ENCODE measurements at places on chromosomes 1 and 21. TPM values are rescaled to one million over a fixed set of nuclear protein-coding genes. Genes with fewer than 3 reads are reported as not detected.

- DNase-seq: no peak
- H3K4me1 ChIP-seq: no peaks in the 10 kb centered on the region
- no peak overlapping the region for H3K4me3 ChIP-seq
- no peaks in the 10 kb centered on the region for H3K27me3 ChIP-seq
- H3K36me3 ChIP-seq: no peaks in the 10 kb centered on the region
Observed at GRCh38 chr1:36728846-36729245, 246.1 kb upstream of the CSF3R start.

GRCh38 chr1:226973898-226974543, 33.9 kb downstream of the COQ8A start:
- no peak overlapping the region for H3K4me3 ChIP-seq
- H3K4me1 ChIP-seq: no peaks in the 10 kb centered on the region
- H3K36me3 ChIP-seq: peaks cover 3% of the 10 kb centered on the region
- DNase-seq: no peak
- no peaks in the 10 kb centered on the region for H3K27me3 ChIP-seq

DNA sequence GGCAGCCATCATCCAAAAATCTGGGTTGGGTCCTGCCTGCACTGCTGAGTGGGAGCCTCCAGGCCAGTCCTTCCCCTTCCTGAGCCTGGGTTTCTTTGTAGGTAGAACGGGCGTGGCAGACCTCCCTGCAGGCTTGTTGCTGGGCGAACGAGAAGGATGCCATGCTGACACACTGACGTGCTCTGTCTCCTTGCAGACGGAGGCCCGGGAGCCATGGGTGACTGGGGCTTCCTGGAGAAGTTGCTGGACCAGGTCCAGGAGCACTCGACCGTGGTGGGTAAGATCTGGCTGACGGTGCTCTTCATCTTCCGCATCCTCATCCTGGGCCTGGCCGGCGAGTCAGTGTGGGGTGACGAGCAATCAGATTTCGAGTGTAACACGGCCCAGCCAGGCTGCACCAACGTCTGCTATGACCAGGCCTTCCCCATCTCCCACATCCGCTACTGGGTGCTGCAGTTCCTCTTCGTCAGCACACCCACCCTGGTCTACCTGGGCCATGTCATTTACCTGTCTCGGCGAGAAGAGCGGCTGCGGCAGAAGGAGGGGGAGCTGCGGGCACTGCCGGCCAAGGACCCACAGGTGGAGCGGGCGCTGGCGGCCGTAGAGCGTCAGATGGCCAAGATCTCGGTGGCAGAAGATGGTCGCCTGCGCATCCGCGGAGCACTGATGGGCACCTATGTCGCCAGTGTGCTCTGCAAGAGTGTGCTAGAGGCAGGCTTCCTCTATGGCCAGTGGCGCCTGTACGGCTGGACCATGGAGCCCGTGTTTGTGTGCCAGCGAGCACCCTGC, 1.4 kb downstream of the GJA4 start:
- H3K4me1 ChIP-seq: no peaks in the 10 kb centered on the region
- no peak overlapping the region for H3K27ac ChIP-seq
- no peak overlapping the region for H3K4me3 ChIP-seq
- no peak for DNase-seq
- H3K36me3 ChIP-seq: no peaks in the 10 kb centered on the region
- peaks cover 15% of the 10 kb centered on the region for H3K27me3 ChIP-seq

- no peak for DNase-seq
- no peaks in the 10 kb centered on the region for H3K27me3 ChIP-seq
- no peaks in the 10 kb centered on the region for H3K4me1 ChIP-seq
- no peak overlapping the region for H3K4me3 ChIP-seq
- H3K27ac ChIP-seq: no peak overlapping the region
- no peaks in the 10 kb centered on the region for H3K36me3 ChIP-seq
Observed at GRCh38 chr1:219432191-219432606, 180.7 kb downstream of the ZC3H11B start.

Gene ASPM
- 18.3 TPM for total RNA-seq

GRCh38 chr1:81233591-81233990, 567.1 kb upstream of the ADGRL2 start:
- no peaks in the 10 kb centered on the region for H3K27me3 ChIP-seq
- no peaks in the 10 kb centered on the region for H3K36me3 ChIP-seq
- H3K4me3 ChIP-seq: no peak overlapping the region
- no peak for DNase-seq
- no peak overlapping the region for H3K27ac ChIP-seq

DNA sequence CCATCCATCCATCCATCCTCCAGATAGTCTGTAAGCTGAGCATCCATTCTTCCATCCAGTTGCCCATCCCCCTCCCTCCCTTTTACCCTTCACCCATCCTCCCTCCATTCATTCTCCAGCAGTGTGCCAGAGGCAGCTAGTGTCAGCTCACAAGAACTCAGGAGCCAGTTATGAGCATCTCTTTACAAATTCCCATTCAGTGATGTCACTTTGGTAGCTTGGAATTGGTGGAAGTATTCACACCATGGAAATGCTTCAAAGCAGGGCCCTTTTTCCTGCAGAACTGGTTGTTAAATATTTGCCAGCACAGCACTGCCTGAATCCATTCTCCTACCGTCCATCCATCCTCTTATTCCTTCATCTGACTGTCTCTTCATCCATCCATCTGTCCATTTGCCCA, 72.5 kb downstream of the ARHGEF10L start:
- H3K27me3 ChIP-seq: no peaks in the 10 kb centered on the region
- no peak overlapping the region for H3K4me3 ChIP-seq
- DNase-seq: no peak
- H3K36me3 ChIP-seq: no peaks in the 10 kb centered on the region
- no peak overlapping the region for H3K27ac ChIP-seq

DNA sequence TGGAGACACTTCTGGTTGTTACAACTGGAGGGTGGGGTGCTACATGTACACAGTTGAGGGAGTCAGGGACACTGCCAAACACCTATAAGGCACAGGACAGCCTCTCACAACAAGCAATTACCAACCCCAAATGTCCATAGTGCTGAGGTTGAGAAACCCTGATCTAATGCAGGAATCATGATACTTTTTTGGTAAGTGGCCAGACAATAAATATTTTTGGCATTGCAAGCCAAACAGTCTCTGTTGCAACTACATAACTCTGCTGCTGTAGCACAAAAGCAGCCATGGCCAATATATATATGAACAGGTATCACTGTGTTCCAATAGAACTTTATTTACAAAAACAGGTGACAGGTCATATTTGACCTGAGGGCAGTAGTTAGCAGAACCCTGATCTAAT, 177.5 kb downstream of the ASTN1 start:
- no peaks in the 10 kb centered on the region for H3K4me1 ChIP-seq
- no peak for DNase-seq
- no peak overlapping the region for H3K4me3 ChIP-seq
- no peaks in the 10 kb centered on the region for H3K36me3 ChIP-seq
- no peak overlapping the region for H3K27ac ChIP-seq
- no peaks in the 10 kb centered on the region for H3K27me3 ChIP-seq

GRCh38 chr1:4775506-4775905, 121.1 kb downstream of the AJAP1 start:
- no peak for DNase-seq
- no peak overlapping the region for H3K27ac ChIP-seq
- H3K27me3 ChIP-seq: no peaks in the 10 kb centered on the region
- no peaks in the 10 kb centered on the region for H3K4me1 ChIP-seq
- H3K4me3 ChIP-seq: no peak overlapping the region

GRCh38 chr1:147072482-147073432, 99.5 kb downstream of the PRKAB2 start:
- H3K27ac ChIP-seq: no peak overlapping the region
- no peaks in the 10 kb centered on the region for H3K4me1 ChIP-seq
- no peak for DNase-seq
- peaks cover 10% of the 10 kb centered on the region for H3K27me3 ChIP-seq

- H3K4me3 ChIP-seq: no peak overlapping the region
- H3K27me3 ChIP-seq: no peaks in the 10 kb centered on the region
- no peak overlapping the region for H3K27ac ChIP-seq
Observed at GRCh38 chr21:28256837-28257236, 735.8 kb downstream of the LTN1 start.

Gene MPZ
- 1.9 TPM for total RNA-seq

Gene TBX15
- total RNA-seq: not detected

Gene KAZN
- total RNA-seq: 0.18 TPM

DNA sequence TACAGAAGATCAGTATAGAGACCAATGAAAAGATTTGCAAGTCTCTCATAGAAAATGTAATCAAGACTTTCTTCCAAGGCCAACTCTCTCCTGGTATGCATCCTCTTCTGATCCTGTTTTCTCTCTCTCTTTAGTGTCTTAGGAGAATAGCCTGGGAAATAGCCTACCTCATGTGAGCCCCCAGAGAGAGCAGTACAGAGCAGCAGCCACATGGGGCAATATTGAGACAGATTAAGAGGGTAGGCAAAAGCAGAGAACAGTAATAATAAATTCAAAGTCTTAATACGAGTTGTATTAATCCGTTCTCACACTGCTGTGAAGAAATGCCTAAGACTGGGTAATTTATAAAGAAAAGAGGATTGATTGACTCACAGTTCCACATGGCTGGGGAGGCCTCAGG, 61.4 kb downstream of the RNASEL start:
- no peak overlapping the region for H3K27ac ChIP-seq
- H3K36me3 ChIP-seq: no peaks in the 10 kb centered on the region
- H3K4me1 ChIP-seq: no peaks in the 10 kb centered on the region
- no peak for DNase-seq
- H3K4me3 ChIP-seq: no peak overlapping the region

GRCh38 chr1:174922121-174922520, 77.6 kb upstream of the CACYBP start:
- DNase-seq: no peak
- no peaks in the 10 kb centered on the region for H3K36me3 ChIP-seq
- H3K4me1 ChIP-seq: peaks cover under 1% of the 10 kb centered on the region
- no peak overlapping the region for H3K27ac ChIP-seq
- H3K27me3 ChIP-seq: no peaks in the 10 kb centered on the region

Gene EPS8L3
- not detected for total RNA-seq

DNA sequence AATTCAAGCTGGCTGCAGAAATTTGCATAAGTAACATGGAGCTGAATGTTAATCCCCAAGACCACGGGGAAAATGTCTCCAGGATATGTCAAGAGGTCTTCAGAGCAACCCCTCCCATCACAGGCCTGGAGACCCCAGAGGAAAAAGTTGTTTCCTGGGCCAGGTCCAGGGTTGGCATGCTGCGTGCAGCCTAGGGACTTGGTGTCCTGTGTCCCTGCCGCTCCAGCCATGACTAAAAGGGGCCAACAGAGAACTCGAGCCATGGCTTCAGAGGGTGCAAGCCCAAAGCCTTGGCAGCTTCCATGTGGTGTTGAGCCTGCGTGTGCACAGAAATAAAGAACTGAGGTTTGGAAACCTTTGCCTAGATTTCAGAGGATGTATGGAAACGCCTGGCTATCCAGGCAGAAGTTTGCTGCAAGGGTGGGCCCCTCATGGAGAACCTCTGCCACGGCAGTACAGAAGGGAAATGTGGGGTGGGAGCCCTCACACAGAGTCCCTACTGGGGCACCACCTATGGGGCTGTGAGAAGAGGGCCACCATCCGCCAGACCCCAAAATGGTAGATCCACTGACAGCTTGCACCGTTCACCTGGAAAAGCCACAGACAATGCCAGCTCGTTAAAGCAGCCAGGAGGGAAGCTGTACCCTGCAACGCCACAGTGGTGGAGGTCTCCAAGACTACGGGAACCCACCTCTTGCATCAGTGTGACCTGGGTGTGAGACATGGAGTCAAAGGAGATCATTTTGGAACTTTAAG, 222.9 kb downstream of the COP1 start:
- no peak overlapping the region for H3K27ac ChIP-seq
- DNase-seq: no peak
- peaks cover 33% of the 10 kb centered on the region for H3K36me3 ChIP-seq
- no peaks in the 10 kb centered on the region for H3K4me1 ChIP-seq
- no peaks in the 10 kb centered on the region for H3K27me3 ChIP-seq

- no peak for DNase-seq
- H3K27ac ChIP-seq: no peak overlapping the region
- no peaks in the 10 kb centered on the region for H3K27me3 ChIP-seq
- no peak overlapping the region for H3K4me3 ChIP-seq
- no peaks in the 10 kb centered on the region for H3K4me1 ChIP-seq
Observed at GRCh38 chr21:24899138-24899537, 708.1 kb downstream of the MRPL39 start.

GRCh38 chr1:53411541-53412152, 47.6 kb upstream of the DMRTB1 start:
- peaks cover 76% of the 10 kb centered on the region for H3K4me1 ChIP-seq
- no peak for DNase-seq
- H3K27me3 ChIP-seq: no peaks in the 10 kb centered on the region
- H3K27ac ChIP-seq: peak overlapping the region; percentile 72
- H3K4me3 ChIP-seq: no peak overlapping the region

GRCh38 chr1:158809862-158810261, 21.3 kb upstream of the MNDA start:
- no peaks in the 10 kb centered on the region for H3K36me3 ChIP-seq
- no peak overlapping the region for H3K4me3 ChIP-seq
- H3K27me3 ChIP-seq: no peaks in the 10 kb centered on the region
- DNase-seq: no peak

- no peak for DNase-seq
- no peak overlapping the region for H3K4me3 ChIP-seq
- H3K4me1 ChIP-seq: no peaks in the 10 kb centered on the region
- no peaks in the 10 kb centered on the region for H3K36me3 ChIP-seq
Observed at GRCh38 chr21:38417726-38418125, 80.6 kb downstream of the ERG start.

DNA sequence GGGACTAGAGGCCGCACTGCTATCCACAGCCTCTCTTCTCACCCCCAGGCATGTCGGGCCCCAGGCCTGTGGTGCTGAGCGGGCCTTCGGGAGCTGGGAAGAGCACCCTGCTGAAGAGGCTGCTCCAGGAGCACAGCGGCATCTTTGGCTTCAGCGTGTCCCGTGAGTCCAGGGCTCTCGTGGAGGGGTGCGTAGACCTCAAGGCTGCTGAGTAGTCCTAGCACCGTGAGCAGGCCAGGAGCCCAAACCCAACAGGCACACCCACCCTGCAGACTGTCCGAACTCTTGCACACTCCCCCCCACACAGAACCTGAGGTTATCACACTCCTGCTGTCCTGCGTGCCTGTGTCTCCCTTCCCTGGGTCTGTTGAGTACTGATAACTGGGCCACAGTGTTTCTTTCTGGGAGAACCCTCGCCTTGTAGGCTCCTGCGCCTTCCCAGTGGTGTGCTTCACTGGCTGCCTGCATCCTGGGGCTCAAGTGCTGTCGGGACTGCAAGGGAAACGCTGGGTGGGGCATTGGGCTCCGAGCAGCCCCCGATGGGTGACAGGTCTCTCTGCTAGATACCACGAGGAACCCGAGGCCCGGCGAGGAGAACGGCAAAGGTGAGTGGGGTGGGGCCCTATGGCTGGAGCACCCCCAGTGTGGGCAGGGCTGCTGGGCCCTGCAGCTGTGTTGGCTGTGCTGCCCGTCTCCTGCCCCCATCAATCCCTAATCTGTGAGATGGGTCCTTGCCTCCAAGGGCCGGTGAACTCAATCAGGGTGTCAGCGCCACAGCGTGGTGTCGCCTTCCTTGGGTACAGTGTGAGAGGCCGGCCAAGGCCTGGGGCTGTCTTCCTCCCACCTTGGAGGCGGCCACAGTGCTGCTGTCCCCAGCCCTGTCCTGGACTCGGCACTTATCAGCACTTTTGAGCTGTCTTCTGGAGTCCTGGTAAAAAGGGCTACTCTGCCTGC, 4.0 kb upstream of the GJC2 start:
- no peaks in the 10 kb centered on the region for H3K27me3 ChIP-seq
- H3K36me3 ChIP-seq: peaks cover 37% of the 10 kb centered on the region
- no peak overlapping the region for H3K4me3 ChIP-seq
- H3K4me1 ChIP-seq: peaks cover 51% of the 10 kb centered on the region
- H3K27ac ChIP-seq: peak overlapping the region; percentile 28

Gene HSPA6
- total RNA-seq: 1.3 TPM
